Naive B cell (primary cell): ENCODE measurements at places on chromosomes 3 and 15.
A peak's percentile ranks its signal among the peaks of the same experiment; 100 is the strongest.

DNA sequence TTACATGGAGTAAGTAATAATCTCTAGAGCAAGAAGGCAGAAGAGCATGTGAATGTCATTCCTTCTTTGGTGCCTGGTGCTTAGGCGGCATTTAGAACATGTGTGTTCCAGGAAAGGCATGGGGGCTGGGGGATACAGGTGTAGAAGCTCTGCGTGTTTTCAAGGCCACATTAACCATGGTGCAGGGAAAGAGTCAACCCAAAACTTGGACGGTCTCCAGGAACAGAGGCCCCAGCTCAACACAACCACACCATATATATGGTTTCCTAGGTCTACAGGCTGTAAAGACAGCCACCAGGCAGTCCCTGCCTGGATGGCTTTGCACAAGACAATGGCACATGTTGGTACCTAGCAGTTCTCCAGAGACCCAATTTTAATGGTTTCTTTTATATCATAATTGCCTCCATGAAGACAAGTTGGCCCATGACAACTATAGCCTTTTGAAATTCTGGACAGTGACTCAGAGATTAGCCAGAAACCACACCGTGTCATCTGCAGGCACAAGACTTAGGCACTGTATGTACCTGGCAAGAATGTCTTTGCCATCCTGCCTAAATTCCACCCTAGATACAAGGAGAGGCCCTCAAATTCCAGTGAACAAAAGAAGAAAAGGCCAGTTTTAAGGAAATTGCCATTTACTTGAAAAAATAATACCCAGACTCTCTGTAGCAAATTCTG lies 25.0 kb upstream of the DGKG start:
- peaks cover 5% of the 10 kb centered on the region for H3K4me1 ChIP-seq
- peaks cover 7% of the 10 kb centered on the region for H3K27me3 ChIP-seq
- no peak overlapping the region for H3K4me3 ChIP-seq
- H3K36me3 ChIP-seq: no peaks in the 10 kb centered on the region
- H3K27ac ChIP-seq: no peak overlapping the region

- no peak overlapping the region for H3K4me3 ChIP-seq
- no peaks in the 10 kb centered on the region for H3K36me3 ChIP-seq
- H3K27me3 ChIP-seq: no peaks in the 10 kb centered on the region
- H3K27ac ChIP-seq: no peak overlapping the region
These were observed 37.7 kb downstream of the PLD1 start for GRCh38 chr3:171772427-171773056.

DNA sequence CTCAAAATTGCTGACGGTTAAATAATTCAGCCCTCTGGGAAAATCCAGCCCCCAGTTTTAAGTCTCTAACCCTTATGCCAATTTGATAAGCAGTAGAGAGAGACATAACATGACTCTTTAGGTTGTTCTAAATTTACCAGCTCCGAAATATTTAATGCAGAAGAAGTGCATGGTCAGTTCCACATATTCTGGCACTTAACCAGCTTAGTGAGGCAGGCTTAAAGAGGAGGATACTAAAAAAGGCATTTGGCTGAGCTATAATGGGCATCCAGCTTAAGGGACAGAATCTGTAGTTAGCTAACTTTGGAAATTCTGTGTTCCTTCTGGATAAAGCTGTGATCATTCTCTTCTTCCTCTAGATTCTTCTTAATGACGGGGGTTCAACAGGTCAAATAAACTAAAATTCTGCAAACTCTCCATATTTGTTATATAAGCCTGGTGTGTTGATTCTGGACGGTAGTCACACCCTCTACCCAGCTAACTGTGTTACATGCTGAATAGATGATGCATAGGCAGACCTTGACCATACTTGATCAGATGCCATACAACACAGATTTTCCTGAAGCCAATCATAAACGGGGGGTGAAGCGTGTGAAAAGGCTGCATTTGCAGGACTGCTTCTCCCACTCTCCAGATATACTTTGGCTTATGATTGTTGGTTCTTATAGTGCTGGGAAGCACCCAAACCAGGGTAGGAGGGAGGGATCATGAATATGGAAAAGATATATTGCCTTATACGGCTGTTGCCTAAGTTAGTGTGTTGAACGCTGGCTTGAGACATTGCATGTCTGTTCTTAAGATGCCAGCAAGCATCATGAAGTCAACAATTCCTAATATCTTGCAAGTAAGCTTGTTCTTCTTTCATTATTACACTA lies 118.4 kb downstream of the FGF12 start:
- H3K4me1 ChIP-seq: no peaks in the 10 kb centered on the region
- H3K36me3 ChIP-seq: no peaks in the 10 kb centered on the region
- no peak for DNase-seq
- no peak overlapping the region for H3K4me3 ChIP-seq
- no peaks in the 10 kb centered on the region for H3K27me3 ChIP-seq
- H3K27ac ChIP-seq: no peak overlapping the region

DNA sequence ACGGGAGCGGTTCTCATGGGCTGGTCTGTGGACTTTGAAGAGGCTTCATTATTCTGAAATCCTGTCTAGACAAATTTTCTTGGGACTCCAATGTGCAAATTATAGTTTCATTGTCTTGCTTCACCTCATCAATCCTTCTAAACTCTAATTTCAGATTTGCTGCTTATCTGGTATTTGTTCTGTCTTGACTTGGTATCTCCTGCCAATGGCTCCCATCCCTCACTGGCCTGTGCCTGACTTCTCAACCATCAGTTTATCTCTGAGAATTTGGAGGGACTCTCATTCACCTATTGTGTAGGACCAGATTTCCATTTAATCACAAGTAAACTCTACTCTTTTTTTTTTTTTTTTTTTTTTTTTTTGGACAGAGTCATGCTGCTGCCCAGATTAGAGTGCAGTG lies 960.2 kb upstream of the NR2F2 start:
- H3K4me1 ChIP-seq: no peaks in the 10 kb centered on the region
- no peak for DNase-seq
- H3K27ac ChIP-seq: no peak overlapping the region
- H3K4me3 ChIP-seq: no peak overlapping the region
- H3K27me3 ChIP-seq: no peaks in the 10 kb centered on the region

- H3K27me3 ChIP-seq: peaks cover 10% of the 10 kb centered on the region
- DNase-seq: no peak
- H3K36me3 ChIP-seq: no peaks in the 10 kb centered on the region
These were observed 86.1 kb downstream of the ADAMTS17 start for GRCh38 chr15:100255644-100256043.

DNA sequence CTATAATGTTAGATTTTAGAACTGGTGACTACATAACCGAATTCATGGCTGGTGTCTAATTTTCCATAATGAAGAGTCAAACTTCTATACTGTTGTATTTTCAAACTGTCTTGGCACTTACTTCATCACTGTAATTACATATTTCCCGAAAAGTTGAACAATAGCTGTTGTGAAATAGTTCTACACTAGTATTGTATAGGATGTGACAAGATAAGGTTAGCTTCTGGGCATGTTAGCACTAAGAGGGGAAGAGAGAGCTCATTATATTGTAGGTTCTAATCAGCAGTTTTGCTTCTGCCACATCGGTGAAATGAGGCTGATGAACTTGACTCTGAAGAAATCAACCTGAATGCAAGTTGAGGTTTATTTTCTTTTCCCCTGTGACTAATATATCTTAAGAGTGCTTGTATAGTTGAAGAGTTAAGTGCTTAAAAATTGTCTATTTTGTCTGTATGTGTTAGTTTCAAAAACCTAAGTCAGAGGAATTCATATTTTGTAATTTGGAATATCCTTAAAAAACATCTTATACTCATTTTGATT lies 8.9 kb downstream of the GYG1 start:
- H3K4me1 ChIP-seq: peaks cover 8% of the 10 kb centered on the region
- H3K36me3 ChIP-seq: peaks cover 17% of the 10 kb centered on the region
- no peaks in the 10 kb centered on the region for H3K27me3 ChIP-seq
- H3K4me3 ChIP-seq: no peak overlapping the region
- no peak overlapping the region for H3K27ac ChIP-seq

GRCh38 chr3:142394921-142395622 lies 52.8 kb downstream of the XRN1 start:
- DNase-seq: no peak
- no peaks in the 10 kb centered on the region for H3K27me3 ChIP-seq
- no peaks in the 10 kb centered on the region for H3K4me1 ChIP-seq

DNA sequence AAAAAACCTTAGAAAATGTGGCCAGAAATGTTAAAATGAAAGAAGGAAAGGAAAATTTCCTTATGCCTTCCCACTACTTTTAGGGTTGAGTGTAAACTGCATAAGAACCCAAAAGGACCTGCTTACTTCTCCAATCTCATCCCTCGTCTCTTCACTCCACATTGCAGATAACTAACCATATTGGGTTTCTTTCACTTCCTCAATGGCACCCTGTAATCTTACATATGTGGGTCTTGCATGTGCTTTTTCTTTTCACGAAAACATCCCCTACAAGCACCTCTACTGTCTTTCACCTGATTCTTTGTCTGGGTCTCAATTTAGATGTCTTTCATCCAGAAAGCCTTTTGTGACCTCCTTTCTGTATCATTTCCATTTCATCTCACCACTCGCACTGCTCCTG lies 23.1 kb downstream of the EOMES start:
- H3K4me1 ChIP-seq: peaks cover 9% of the 10 kb centered on the region
- H3K27me3 ChIP-seq: no peaks in the 10 kb centered on the region
- H3K36me3 ChIP-seq: no peaks in the 10 kb centered on the region
- no peak overlapping the region for H3K4me3 ChIP-seq
- DNase-seq: no peak
- H3K27ac ChIP-seq: no peak overlapping the region

- H3K36me3 ChIP-seq: peaks cover 5% of the 10 kb centered on the region
- no peaks in the 10 kb centered on the region for H3K4me1 ChIP-seq
- no peak overlapping the region for H3K27ac ChIP-seq
- DNase-seq: no peak
- H3K27me3 ChIP-seq: peaks cover under 1% of the 10 kb centered on the region
- H3K4me3 ChIP-seq: no peak overlapping the region
These were observed 53.0 kb upstream of the DAZL start for GRCh38 chr3:16658004-16658924.

DNA sequence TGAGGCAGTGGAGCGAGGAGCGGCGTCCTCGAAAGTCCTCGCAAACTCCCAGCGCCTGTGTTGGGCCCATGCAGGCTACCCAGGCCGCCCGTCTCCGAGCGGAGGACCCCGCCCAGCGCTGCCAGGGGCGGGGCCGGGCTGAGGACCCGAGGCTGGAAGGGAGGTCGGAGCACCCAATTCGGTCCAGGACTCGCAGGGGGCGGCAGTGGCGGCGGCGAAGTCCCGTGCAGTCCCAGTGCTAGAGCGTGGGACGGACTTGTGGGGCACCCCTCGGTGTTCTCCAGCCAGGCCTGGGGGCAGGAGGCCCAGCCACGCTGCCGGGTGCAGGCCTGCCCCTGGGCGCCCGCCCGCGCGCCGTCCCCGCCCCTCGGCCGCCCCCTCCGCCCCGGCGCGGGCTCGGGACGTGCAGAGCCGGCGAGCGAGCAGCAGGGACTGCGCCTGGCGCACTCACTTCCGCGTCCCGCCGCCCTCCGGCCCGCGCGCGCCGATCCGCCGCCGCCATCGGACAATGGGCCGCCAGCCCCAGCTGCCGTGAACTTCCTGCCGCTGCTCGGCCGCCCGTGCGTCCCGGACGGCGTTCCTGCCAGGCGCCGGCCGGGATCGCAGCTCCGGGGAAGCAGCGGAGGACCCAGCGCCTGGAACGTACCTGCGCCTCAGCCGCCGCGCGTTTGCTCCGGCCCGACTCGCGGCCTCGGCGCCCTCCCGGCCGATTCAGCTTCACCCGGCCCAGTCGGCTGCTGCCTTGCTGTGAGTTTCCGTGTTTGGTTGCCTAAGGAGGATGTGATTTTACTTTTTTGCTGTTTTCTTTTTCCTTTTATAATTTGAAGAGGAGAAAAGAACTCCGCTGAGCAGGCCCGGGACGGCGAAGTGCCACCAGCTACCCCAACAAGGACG lies 596 bp upstream of the LIMD1 start:
- peak; percentile 77 for DNase-seq
- no peaks in the 10 kb centered on the region for H3K36me3 ChIP-seq
- no peaks in the 10 kb centered on the region for H3K27me3 ChIP-seq
- H3K27ac ChIP-seq: peak overlapping the region; percentile 47

DNA sequence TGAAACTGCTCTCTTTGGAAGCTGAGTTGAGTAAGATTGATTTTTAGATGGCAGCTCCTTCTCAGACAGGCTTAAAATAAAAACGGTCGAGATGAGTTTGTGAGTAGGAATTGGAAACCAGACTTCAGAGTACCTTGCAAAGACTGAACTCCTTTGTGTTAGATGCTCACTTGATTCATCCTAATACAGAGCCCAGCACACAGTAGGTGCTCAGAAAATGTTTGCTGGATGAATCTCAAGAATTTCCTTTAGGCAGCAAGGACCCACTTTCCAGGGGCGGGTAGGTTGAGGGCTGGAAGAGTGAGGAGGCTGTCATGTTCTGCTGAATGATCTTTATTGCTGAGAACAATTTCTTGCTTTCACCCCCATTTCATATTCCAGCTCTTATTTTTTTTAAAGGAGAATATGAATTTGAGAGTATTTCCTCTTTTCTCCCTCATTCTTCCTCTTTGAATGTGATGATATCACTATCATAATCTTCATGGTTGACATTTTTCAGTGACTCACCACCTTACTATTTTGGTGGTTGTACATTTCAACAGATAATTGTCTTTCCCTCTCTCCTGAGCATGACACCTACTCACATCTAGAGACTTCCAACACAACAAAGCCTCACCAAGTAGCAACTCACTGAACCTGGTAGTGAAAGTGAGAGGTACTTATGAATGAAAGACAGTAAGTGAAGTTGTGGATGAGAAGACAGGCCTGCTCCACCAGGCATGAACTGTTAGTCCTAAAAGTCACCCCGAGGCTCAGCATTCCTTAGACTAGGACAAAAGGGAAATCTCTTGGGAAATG lies 113.3 kb downstream of the PDCD6IP start:
- no peaks in the 10 kb centered on the region for H3K27me3 ChIP-seq
- no peak overlapping the region for H3K27ac ChIP-seq
- H3K36me3 ChIP-seq: no peaks in the 10 kb centered on the region

- no peaks in the 10 kb centered on the region for H3K36me3 ChIP-seq
- DNase-seq: no peak
- peak overlapping the region; percentile 74 for H3K27ac ChIP-seq
- peak overlapping the region; percentile 42 for H3K4me3 ChIP-seq
- H3K27me3 ChIP-seq: no peaks in the 10 kb centered on the region
- H3K4me1 ChIP-seq: peaks cover 46% of the 10 kb centered on the region
These were observed 259.5 kb downstream of the UACA start for GRCh38 chr15:70503798-70504298.

GRCh38 chr3:10382892-10383849 lies 62.3 kb upstream of the SEC13 start:
- no peak overlapping the region for H3K27ac ChIP-seq
- H3K4me3 ChIP-seq: no peak overlapping the region
- DNase-seq: no peak
- peaks cover 31% of the 10 kb centered on the region for H3K36me3 ChIP-seq

DNA sequence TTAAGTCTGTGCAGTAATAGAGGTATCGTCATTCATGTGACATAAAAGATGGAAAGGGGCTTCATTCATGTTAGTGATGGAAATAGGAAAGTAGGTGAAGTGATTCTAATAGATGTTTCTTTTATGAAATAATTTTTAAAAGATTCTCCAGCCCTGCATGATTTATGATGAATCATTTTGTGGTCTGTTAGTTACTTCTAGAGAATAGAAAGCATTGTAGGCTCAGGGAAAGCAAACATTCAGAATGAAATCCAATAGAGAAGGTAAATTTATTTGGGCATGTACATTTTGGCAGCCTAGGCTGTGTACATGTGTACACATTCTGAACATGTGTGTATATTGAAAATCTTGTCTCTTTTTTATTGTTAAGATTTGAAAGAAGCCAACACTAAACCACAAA lies 23.1 kb downstream of the PPARG start:
- H3K4me3 ChIP-seq: no peak overlapping the region
- no peak for DNase-seq
- no peaks in the 10 kb centered on the region for H3K36me3 ChIP-seq
- no peak overlapping the region for H3K27ac ChIP-seq
- H3K4me1 ChIP-seq: no peaks in the 10 kb centered on the region
